ENCODE measurements at places on chromosomes 6 and 20.
A peak's percentile ranks its signal among the peaks of the same experiment; 100 is the strongest.

DNA sequence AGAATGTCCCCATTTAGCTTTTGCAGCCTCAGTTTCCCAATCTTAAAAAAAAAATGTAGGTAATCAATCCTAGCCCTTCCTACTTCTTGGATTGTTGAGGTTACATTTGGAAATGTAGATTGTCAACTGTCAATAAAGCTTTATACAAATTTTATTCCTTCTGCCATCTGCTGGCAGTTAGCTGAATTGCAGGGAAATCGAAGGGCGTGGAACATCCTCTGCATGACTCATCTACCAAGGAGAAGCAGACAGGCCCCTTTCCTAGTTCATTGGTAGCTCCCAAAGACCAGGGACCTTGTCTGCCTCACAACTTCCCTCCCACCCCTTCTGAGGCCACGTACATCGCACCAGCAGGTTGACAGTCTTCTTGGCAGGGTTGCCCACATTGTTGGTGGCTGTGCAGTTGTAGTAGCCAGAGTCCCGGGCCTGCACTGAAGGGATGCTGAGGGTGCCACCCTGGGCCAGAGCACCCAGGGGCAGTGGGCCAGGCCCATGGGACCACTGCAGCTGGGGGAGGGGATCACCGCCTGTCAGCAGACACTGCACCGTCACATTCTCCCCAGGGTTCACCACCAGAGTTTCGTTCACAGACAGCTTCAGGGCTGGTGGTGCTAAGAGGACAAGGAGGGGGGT, 43.6 kb downstream of the MDGA1 start:
- peak; percentile 25 for DNase-seq

DNA sequence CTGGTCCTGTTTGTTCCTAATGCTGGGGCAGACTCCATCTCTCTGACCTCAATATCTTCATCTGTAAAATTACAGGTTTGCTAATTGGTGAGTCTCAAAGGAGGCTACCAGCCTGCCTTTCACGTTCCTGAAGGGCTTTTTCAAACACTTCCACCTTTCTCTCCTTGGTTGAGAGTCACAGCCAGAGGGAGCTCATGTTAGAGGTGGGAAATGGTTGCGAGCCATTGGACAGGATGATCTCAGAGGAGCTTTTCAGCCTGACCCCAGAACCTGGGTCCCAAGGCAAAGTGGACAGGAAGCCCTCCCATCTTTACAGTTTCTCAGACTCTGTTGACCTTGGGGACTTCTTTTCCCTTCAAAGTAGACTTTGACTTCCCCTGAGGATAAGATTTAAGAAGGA, 37.6 kb downstream of the NDUFAF5 start:
- no peak for DNase-seq

GRCh38 chr6:139533573-139534471, 159.4 kb upstream of the CITED2 start:
- no peak for DNase-seq

GRCh38 chr6:85185977-85186376, 263.9 kb upstream of the NT5E start:
- no peak for DNase-seq

DNA sequence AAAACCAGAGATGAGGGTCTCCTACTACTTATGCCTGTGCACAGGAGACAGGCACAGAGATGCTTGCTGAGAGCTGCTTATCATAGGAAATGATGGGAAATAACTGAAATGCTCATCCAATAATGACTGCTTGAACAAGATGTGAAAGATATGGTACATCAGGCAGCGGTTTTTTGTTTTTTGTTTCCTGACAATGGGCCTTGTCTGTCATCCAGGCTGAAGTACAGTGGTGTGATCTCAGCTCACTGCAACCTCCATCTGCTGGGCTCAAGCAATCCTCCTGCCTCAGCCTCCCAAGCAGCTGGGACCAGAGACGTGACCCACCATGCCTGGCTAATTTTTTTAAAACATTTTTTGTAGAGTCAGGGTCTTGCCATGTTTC, 1.2 kb upstream of the RIPOR3 start:
- no peak for DNase-seq

DNA sequence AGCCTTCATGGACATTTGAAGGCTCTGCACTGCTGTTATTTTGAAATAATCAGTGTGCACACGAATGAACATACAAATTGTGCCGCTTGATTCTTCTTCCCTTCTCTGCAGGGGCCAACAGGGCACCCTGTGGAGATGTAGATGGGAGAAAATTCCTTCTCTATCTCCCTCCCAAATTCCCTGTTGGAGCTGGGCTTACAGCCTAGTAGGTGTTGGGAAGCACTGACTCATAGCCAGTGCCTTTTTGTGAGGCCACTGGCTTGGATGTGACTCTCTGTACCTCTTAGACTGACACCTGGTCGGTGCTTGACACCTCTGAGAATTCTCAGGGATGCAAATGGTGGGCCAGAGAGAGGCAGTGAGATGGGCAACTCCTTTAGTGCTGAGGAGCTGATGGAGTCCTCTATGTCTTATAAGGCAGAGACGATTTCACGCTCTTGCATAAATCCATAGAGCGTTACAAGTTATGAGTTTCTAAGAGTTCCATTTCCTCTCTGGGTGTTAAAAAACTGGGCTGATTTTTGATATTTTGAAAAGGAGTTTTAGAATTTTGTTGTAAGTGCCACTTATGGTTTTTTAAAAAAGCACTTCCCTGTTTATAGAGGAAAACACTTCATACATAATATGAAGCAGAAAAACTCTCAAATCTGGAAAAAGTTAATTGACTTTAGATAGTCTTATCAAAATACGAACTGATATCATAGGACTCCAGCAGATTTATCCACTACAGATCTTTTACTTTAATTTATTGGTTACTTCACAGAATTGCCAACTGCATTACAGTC, 89.8 kb upstream of the MAP3K7 start:
- no peak for DNase-seq

DNA sequence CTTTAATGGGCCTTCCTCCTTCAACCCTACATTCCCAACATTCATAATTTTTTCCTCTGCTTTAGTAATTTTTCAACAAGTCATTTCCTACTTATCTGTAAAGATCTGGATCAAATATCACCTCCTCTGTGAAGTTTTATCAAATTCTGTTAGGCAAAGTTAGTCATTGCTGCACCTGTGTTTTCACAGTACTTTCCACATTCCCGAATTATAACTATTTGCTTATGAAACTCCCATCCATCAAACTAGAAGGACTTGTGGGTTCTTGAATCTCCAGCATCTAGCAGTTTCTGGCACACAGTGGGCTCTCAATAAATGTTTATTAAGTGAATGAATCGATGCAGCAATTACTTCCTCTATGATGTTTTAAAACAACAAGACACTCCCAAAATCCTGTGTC, 257.6 kb downstream of the HDGFL1 start:
- no peak for DNase-seq

DNA sequence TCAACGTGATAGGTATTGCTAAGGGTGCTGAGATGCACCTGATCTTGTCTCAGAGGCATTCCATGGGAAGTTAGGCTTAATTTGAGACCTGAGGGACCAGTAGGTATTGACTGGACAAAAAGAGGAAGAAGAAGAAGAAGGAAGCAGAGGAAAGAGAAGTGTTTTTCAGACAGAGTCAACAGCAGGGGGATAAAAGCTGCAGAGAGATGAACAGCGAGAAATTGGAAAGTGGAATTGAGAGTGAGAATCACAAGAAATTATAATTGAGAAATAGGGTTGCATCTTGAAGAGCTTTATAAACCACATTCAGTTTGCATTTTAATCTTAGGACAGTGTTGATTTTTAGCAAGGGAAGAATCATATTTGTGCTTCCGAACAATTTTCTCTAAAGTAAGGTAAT, 254.0 kb downstream of the CD83 start:
- DNase-seq = no peak

DNA sequence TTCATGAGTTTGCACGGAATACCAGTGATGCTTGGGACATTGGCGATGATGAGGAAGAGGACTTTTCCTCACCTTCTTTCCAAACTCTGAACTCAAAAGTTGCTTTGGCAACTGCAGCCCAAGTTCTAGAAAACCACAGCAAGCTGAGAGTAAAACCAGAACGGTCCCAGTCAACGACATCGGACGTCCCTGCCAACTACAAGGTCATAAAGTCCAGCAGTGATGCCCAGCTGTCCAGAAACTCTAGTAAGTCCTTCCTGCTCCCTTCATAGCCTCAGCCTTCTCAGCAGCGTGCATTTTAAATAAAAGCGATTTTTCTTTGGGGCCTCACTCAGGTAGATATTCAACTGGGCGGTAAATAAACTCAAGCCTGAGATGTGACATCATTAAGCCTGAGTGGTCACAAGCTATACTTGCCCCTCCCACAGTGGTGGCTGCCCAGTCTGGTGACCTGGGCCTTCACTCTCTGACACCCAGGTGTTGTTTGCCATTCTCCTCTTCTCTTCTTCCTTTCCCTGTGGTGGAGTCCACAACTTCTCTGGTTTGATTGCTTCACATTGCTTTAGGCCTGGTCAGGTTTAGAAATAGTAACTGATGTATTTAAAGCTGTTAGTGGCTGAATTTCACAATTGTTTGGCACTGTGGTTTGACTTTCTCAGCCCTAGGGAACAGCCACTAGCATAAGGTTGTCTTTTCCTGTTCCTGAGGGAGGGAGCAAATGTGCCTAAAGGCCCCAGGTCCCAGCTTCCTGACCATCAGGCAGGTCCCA, 21.6 kb upstream of the TMEM217 start:
- DNase-seq = no peak

- no peak for DNase-seq
Measured at GRCh38 chr6:167559675-167560479, 235.0 kb downstream of the TTLL2 start.

DNA sequence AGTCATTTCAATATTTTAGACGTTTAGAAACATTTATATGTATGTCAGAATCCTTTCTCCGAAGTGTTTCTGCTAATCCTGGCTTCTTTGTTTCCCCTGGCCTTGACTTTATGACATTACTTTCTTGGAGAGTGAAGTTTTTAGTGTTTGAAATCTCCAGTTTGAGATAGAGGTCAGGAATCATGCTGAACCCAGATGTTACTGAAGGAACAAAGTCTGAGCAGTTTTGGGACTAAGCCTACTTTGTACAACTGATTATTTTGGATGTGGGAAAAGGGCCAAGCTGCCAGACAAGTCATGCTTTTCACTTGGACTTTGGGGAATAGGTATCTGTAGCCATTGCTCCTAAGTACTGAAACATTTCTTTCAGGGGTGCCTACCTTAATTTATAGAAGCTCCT, 2.3 kb downstream of the RNF144B start:
- DNase-seq = no peak

DNA sequence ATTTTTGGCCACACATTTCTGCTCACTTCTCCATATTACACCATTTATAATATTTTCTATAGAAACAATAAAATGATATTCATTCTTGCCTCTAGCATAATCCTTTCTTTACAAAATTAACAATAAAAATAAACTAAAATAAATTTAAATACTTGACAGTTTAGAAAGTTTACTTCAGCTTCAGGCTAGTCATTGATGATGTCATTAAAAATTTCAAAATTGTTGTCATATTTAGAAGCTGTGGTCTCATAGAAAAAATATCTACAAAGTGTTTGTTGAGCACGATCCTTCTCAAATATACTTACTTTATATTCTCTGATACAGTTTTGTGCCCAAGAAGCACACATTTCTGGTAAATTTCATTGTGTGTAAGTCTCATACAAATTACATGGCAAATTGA, 717.4 kb upstream of the CITED2 start:
- DNase-seq = no peak

All from stimulated activated CD4-positive, alpha-beta T cell treated with anti-CD3 and anti-CD28 coated beads, TNF-alpha, amount 100 ng/mL, for 1 hour (primary cell).